ENCODE measurements at places on chromosomes 1 and 21.
A peak's percentile ranks its signal among the peaks of the same experiment; 100 is the strongest.

GRCh38 chr1:79124756-79125155 lies 118.2 kb upstream of the ADGRL4 start:
- no peak for DNase-seq

DNA sequence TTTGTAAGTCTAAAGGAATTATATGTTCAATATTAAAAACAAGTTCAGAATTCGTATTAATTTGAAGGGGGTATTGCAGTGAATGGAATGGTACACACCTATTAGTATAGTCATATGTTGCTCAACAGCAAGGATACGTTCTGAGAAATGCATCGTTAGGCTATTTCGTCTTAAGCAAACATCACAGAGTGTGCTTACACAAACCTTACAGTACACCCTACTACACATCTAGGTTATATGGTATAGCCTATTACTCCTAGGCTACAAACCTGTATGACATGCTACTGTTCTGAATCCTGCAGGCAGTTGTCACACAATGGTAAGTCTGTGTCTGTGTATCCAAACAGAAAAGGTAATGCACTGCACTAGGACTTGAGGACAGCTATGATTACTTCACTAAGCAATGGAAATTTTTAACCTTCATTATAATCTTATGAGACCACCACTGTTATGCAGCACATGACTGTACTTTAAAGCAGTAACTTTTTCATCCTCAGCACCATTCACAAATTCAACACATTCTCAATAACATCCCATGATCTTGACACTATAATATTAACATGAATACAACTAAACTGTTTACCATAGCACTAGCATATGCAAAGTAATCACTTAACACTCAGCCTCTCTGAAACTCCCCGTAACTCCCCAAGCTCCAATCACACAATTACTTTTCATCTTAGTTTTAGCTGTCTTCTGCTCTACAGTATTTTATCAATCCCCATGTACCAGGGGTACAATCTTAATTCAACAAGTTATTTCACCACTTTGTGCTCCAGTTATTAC lies 14.4 kb upstream of the PSMG1 start:
- DNase-seq, result no peak

DNA sequence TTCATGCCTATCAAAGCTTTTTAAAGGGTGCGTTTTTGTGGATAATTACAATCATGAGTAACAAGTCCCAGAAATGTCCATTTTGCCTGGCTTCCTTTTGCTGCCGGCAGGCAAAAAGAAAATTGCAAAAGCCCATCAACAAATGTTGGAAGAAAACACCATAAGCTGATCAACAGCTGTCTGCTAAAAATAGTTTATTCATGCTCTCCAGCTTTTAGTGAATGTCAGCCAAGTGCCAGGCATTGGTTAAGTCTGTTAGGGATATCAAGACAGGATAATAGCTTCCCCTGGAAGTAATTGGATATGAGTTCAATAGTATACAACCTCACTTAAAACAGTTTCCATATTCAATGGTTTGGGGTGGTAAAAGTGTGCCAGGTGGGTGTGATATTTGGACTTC lies 13.6 kb upstream of the AGMAT start:
- DNase-seq, result no peak

GRCh38 chr21:40964691-40965090 lies 117.7 kb upstream of the DSCAM start:
- DNase-seq, result no peak

DNA sequence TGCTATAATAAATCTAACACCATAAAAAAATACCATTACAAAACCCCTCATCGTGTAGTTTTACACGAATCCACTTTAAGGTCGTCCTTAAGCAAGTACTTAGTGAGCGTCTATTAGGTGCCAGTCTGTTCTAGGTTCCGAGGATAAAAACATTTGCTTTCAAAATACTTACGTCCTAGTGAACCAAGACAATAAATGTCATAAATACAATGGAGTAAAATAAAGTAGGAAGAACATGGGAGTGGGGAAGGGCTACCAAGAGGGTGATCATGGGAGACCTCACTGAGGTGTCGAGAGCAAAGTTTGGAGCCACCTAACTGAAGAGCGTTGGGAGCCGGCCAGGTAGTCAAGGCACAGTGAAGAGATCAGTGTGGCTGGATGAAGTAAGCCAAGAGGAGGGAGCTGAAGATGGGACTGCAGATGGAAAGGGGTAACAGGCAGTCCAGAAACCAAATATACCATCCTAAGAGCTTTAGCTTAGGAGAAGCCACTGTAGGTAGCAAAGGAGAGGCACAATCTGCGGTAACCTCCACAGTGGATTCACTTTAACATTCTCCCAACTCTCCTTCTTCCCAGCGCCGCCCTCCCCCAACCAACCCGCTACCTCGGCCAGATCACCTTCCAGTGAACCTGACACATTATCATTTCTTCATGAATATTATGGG lies 684 bp downstream of the LTN1 start:
- no peak for DNase-seq

GRCh38 chr1:172940174-172940855 lies 110.4 kb downstream of the TNFSF18 start:
- DNase-seq, result no peak

DNA sequence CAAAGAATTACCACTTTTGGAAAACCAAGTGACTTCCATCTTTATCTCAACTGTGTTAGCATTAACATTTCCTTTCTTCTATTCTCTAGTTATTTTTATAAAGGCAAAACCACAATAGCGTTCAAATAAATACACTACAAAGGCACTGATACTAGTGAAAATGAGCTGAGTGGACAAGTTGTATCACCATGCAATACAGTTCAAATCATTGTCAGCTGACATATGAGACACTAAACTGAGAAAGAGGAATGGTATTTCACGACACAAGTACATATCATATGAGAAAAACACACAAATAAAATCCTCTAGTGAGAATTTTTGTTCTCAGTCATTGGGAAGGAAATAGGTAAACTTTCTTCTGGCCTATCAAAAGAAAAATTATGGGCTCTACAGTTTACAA lies 26.2 kb downstream of the ENAH start:
- no peak for DNase-seq

DNA sequence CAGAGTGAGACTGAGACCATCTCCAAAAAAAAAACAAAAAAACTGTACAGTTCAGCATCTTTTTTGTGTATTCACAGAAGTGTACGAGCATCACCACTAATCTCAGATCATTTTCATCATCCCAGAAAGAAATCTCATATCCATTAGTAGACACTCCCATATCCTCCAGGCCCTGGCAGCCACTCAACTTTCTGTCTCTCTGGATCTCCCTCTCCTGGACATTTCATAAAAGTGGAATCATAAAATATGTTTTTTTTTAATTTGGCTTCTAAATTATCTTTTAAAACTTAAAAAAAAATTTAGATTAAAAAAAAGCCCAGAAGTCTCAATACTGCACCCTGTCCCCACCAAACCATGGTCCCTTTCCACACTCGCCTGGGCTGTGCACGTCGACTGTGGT lies 22.1 kb downstream of the RIPPLY3 start:
- DNase-seq, result no peak

DNA sequence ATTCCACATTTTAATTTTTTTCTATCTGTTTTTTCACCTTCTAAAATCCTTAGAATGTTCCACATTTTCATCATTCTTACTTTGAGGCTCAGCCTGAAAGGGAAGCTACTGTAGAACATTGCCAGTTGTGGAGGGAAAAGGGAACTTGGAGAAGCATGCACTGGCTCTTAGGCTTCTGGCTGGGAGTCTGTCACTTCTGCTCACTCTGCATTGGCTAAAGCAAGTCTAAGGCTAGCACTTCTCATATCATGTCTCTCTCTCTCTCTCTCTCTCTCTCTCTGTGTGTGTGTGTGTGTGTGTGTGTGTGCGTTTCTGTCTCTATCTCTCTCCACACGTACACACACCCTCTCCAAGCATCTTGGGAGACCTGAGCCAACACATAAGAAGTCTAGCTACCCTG lies 49.6 kb upstream of the ADAR start:
- DNase-seq, result no peak

GRCh38 chr1:23079025-23079424 lies 59.8 kb downstream of the KDM1A start:
- no peak for DNase-seq

GRCh38 chr1:231184891-231185290 lies 23.0 kb downstream of the TRIM67 start:
- DNase-seq, result no peak

- DNase-seq, result no peak
Measured at GRCh38 chr1:222053790-222054294, 312.0 kb upstream of the DUSP10 start.

DNA sequence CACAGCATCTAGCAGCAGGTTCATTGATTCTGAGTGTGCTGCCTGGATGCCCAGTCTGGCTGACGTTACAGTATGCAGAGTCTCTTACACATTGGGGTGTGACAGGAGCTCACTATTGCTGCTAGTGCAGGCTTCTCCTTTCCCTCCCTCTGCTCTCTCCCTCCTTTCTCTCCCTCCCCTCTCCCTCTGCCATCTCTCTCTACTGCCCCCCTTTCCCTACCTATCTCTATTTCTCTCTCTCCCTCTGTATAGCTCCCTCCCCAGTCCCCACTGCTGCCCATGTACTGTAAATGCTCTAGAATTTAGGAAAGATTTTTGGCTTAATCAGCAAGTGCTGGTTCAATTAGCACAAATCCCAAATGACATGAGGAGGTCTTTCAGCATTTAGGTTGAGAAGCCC lies 62.8 kb downstream of the PCBP3 start:
- no peak for DNase-seq

- DNase-seq, result no peak
Measured at GRCh38 chr1:33292726-33293340, 28.1 kb downstream of the A3GALT2 start.

DNA sequence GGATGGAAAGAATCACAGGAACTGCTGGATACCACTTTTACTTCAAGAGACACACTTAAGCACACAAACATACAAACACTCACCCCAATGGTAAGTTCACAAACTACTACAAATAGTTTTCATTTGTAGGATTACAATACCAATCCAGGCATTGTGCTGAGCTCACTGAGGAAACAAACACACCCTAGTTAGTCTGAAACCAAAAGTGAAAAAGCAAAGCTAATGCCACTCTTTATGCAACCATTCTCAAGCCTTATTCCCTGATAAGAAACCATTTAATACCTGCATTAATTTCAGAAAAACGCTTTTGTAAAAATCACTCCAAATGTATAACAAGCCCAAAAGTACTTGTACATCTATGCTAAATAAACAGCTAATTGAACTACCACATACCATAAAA lies 38.3 kb downstream of the RNF115 start:
- no peak for DNase-seq

GRCh38 chr1:113247782-113248181 lies 142.5 kb upstream of the MAGI3 start:
- no peak for DNase-seq

- DNase-seq, result no peak
Measured at GRCh38 chr1:77085109-77085508, 134.1 kb downstream of the PIGK start.

DNA sequence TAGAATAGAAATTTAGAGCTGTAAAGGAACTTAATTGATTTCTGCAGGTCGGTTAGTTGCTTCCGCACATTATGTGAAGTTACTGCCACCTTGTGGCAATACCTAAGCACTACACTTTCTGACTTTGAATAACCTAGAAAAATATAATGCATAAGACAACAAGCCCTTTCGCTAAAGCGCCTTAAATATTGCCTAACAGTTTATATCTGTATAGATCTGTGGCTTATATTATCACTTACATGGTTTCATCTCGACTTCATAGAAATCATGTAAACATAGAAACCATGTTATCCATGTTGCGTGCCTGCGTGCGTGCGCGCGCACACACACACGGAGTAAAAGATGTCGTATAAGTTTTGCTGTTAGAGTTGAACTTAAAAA lies 10.9 kb upstream of the IFI16 start:
- DNase-seq, result no peak

GRCh38 chr1:154998818-154999570 lies 3.6 kb upstream of the ZBTB7B start:
- peak; percentile 48 for DNase-seq

- no peak for DNase-seq
Measured at GRCh38 chr1:27979151-27979858, 19.5 kb downstream of the XKR8 start.

DNA sequence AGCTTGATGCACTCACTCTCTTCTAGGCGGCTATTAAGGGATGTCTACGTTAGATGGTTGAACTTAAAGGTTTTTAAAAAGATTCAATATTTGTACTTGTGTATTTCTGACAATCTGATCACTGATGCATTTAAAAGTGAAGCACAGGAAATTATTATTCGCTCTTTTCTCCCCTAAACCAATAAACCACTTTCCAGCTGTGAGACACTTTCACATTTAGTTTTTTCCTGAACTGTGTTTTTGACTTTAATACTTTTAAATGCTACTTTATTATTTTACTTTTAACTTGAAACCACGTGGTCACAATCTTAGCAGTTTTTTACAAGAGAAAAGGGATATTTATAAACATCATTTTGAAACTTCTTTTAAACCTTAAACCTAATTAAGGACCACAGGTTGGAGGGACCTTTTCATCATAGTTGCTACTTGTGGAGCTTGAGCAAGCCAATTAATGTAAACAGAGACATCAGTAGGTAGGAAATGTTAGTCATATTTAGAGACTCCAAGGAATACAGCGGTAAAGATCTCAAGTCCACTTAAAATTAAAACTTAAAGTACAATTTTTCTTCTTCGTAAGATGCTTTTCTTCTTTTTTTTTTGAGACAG lies 9.2 kb downstream of the WDR26 start:
- no peak for DNase-seq

DNA sequence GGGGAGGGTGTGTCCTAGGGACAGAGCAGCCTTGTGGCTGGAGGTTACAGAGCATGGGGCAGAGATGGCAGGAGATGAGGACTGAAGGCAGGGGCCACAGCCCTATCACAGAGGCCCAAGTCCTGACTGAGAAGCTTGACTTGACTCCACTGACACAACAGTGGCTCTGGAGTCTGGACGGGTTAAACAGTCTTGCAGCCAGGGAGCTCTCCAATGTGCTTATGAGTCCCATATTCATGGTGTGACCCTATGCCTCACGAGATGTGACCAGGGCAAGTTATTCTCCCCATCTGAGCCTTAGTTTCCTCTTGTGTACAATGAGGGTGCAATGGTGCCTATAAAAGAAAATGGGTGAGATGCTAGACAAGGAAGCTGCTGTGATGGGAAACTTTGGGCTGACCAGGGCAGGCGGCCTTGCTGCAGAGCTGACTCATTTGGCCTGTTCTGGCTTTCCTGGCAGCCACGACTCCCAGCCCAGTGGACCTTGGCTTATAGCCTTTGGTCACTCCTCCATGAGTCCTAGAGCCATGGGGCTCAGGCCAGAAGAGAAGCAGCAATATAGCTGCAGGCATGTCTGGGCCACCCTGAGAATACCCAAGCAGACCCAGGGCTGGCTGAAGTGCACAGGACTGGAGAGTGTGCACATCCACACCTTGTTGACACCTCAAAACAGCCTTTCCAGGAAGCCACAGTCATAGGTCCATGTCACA lies 2.8 kb upstream of the TTC22 start:
- no peak for DNase-seq

- DNase-seq, result peak; percentile 3
Measured at GRCh38 chr1:51192213-51192843, 43.7 kb upstream of the RNF11 start.

- DNase-seq, result no peak
Measured at GRCh38 chr21:45988366-45989347, 7.1 kb downstream of the COL6A1 start.

Measured in effector CD8-positive, alpha-beta T cell (primary cell).